ENCODE measurements at places on chromosomes 2 and 18.

DNA sequence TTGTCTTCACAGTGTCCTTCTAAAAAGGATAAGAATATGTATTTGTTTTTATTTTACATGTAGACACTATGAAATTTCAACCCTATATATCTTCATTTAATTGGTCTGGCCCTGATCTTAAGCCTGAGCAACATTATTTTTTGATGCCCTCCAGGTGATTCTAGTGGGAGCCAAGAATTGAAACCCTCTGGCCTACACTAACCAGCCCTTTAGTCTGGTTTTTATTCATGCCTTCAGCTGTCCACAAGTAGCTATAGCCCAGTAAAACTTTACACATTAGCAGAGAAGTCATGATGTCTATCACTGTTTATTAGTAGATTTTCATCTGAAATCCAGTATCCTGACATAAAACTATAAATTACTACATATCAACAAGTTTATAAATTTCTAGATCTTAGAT is 52.7 kb upstream of the UBXN4 start:
- DNase-seq: no peak

GRCh38 chr2:197777823-197778407 is 7.2 kb downstream of the BOLL start:
- peak; percentile 24 for DNase-seq

DNA sequence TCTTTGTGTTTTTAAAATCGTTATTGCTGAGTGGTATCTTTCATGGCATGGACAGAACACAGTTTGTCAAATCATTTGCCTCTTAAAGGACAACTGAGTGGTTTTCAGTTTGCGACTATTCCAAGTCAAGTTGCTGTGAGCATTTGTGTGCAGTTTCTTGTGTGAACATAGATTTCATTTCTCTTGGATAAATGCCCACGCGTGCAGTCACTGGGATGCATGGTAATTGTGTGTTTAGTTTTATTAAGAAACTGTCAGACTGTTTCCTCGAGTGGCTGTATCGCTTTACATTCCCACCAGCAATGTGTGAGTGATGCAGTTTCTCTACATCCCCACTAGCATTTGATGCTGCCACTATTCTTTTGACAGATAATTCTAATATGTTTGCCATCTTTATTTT is 154.0 kb upstream of the ARL4C start:
- no peak for DNase-seq

- no peak for DNase-seq
These were observed 3.5 kb downstream of the OSBPL6 start for GRCh38 chr2:178197791-178198190.

GRCh38 chr18:49519101-49519971 is 32.3 kb upstream of the C18orf32 start:
- DNase-seq: no peak

- DNase-seq: no peak
These were observed 59.1 kb downstream of the FRZB start for GRCh38 chr2:182807319-182807718.

DNA sequence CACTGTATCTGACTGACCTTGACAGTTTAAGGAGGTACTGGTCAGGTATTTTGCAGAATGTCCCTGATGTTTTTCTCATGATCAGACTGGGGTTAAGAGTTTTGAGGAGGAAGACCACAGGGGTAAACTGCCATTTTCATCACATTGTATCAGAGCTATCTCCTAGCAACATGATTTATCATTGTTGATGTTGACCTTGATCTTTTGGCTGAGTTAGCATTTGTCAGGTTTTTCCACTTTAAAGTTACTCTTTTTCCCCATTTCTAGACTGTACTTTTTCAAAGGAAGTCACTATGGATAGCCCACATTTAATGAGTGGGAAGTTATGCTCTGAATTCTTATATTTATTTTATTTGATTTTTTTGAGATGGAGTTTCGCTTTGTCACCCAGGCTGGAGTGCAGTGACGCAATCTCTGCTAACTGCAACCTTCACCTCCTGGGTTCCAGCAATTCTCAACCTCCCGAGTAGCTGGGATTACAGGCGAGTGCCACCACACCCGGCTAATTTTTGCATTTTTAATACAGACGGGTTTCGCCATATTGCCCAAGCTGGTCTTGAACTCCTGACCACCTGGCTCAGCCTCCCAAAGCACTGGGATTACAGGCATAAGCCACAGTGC is 17.7 kb upstream of the SLC39A10 start:
- DNase-seq: no peak

DNA sequence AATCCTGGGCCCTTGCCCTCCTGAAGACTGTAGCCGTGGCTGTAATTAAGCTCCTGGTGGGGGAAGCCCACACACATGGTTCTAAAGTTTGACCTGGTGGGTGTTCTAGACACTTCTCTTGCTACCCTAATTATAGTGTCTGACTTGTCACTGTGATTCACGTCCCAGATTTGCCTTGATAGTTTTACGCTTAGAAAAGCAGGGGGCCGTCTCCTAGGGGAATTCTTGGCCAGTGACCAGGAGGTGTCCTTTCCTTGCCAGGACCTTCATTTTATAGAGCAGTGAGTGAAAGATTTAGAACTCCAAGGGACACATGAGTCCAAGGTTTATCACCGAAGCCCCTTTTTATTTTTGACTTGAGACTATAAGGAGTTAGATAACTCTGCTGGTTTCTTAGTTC is 9.0 kb downstream of the TMEM214 start:
- no peak for DNase-seq
